ENCODE measurements at places on chromosomes 6 and 20.

DNA sequence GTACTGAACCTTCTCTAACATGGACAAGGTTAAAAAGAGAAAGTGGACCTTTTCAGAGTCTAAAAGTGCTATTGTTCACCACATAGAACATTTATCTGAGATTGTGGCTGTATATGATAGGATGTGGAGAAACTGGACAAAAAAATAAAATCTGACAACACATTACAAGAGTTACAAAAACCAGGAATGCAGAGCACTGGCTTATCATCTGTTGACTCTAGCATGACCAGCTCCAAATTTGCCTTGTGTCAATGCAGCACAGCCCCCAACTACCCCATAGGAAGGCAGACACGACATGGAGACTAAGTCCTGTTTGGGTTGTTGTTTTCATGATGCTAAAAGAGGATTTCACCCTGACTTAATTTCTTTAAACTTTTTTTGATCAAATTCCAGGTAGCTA, 436.9 kb upstream of the MARCKS start:
- no peak for DNase-seq

GRCh38 chr20:43723735-43724134, 3.1 kb downstream of the GTSF1L start:
- no peak for DNase-seq

DNA sequence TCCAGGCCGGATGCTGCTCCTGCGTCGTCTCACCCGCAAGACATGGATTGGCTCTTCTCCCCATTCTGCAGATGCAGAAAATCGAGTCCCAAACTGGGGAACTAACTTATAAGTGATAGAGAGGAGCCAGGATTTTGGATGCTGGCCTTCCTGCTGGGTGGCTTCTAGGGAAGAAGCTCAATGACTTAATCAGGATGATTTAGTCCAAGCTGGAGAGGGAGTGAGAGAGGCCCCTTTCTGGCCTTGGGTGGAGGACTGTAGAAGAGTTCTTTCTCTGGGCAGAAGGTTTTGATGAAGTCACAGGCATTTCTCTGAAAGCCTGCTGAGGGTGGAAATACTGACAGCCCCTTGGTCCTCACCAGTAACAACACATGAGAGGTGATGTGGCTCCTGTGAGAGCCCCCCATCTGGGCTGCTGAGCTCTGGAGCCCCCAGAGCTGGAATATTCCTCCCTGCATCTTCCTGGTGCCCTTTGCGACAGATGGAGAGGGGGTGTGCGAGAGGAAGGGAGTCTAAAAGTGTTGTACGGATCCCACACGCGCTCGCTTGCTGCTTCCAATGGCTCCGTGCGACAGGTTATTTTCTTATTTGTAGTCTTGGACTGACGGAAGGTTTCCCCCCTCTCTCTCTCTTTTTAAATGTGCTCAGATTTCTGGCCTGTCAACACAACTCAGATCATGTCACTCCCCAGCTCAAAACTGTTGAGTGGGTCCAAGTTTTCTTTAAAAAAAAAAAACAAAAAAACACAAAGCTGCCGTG, 3.5 kb downstream of the SIRPA start:
- DNase-seq = no peak

GRCh38 chr6:157076451-157076822, 246.9 kb downstream of the TMEM242 start:
- no peak for DNase-seq

All from natural killer cell treated with Interleukin-12 subunit alpha and Interleukin-12 subunit beta and Interleukin-15 and Interleukin-18, amount 100 ng/mL, for 72 hours (primary cell).